Renal pelvis (tissue), 12 donors: ENCODE measurements at places on chromosomes 6 and 20. TPM values are rescaled to one million over a fixed set of nuclear protein-coding genes. Genes with fewer than 3 reads are reported as not detected.

- peak; percentile 7 for DNase-seq
These were observed 3.9 kb downstream of the PLCG1 start for GRCh38 chr20:41141153-41141815.

GRCh38 chr20:10447028-10447427 is 11.9 kb downstream of the SLX4IP start:
- no peak for DNase-seq

DNA sequence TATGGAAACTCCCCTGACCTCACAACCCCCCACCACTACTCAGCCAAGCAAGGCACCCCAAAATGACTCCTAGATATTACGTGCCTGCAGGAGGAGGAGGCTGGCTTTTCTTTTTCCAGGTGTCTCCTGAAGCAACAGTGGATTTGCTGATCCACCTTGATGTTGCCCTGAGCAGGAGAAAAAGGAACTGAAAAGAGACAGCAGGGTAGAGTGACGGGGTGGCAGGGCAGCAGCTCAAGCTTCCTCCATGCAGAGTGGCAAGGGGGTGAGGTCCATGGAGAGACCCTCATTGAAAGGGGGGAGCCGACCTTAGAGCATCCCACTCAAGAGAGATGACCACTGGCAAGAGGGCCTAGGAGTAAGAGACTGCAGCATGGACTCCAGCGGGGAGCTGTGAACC is 112.0 kb upstream of the SIRPA start:
- DNase-seq, result no peak

DNA sequence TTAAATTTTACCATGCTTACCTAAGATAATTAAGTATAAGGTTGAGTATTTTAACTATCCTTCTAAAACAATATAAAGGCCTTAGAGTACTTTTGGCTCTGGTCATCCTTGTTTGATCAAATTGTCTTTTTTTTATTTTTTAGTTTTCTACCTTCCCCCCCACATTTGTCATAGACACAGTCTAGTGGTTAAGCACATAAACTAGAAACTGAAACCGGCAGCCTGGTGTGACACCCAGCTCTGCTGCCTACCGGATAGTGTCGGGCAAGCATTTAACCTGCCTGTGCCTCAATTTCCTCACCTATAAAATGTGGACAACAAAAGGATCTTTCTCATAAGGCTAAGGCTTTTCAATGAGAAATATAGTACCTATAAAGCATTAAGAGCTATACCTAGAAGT is 21.6 kb upstream of the TULP4 start:
- no peak for DNase-seq

- DNase-seq, result no peak
These were observed 206.7 kb upstream of the JARID2 start for GRCh38 chr6:15039136-15039535.

GRCh38 chr20:17558941-17559304 is 11.0 kb upstream of the DSTN start:
- DNase-seq, result no peak

DNA sequence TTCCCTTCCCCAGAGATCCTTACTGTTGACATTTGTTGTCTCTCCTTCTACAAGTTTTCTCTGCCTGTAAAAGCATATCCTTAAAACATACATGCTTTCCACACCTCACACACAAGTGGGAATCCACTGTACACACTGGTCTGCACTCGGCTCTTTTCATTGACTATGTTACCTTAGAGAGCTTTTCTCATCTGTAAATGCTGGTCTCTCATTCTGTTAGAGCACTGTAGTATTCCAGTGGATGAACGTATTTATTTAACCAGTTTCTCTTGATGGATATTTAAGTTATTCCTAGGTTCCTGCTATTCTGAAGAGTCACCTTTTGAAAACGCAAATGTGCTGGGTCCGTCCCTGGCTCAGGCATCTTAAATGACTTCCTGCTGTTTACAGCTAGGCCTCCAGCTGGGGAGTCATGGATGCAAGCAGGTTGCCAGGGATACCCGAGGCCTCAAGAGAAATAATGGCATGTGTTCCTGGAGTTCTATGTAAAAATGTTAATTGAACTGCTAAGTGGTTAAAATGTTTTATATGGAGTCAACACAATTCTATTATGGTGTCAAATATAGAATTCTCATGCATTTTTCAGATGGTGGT is 61.1 kb upstream of the TGM3 start:
- peak; percentile 72 for DNase-seq

- DNase-seq, result no peak
These were observed 208.3 kb upstream of the NT5E start for GRCh38 chr6:85241498-85242052.

The UST gene
- polyA plus RNA-seq, result 10.9 TPM

DNA sequence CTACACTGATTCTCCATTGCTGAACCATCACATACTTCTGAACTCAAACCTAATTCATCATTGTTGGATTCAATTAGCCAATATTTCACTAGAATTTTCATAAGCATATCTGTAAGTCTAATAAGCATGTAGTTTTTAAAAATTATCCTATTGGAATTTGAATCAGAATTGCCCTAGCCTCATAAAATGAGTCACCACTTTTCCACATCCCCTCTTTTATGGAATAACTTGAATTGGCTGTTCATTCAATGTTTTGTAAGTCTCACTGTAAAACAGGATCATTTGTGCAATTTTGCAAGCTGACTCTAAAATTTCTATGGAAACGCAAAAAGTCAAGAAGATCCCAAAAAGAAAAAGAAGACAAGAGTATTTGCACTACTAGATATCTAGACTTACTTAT is 141.0 kb downstream of the HACE1 start:
- no peak for DNase-seq

The FAM209B gene
- 0.33 TPM for polyA plus RNA-seq
